Cardiac ventricle fibroblast (primary cell): ENCODE measurements at places on chromosomes 6 and 20. TPM values are rescaled to one million over a fixed set of nuclear protein-coding genes. Genes with fewer than 3 reads are reported as not detected.

CYP21A2 gene
- total RNA-seq = 0.15 TPM in 1 of 2 replicates, not detected in the other

RTN4IP1 gene
- total RNA-seq = 2.4 and 2.8 TPM in 2 replicates

MACROD2 gene
- total RNA-seq = not detected in 2 replicates

SLC35D3 gene
- total RNA-seq = not detected in 2 replicates

SLC2A4RG gene
- total RNA-seq = 39.2 and 69.8 TPM in 2 replicates

TAB2 gene
- 25.6 and 38.9 TPM in 2 replicates for total RNA-seq

MEI4 gene
- total RNA-seq = not detected in 2 replicates

LY6G6D gene
- not detected in 2 replicates for total RNA-seq

FRK gene
- 1.4 and 1.8 TPM in 2 replicates for total RNA-seq

NRM gene
- total RNA-seq = 4.2 and 4.6 TPM in 2 replicates

DAAM2 gene
- total RNA-seq = 12.3 and 15.5 TPM in 2 replicates

MUC22 gene
- not detected in 2 replicates for total RNA-seq

ANGPT4 gene
- total RNA-seq = 0.05 and 0.06 TPM in 2 replicates

ZNF165 gene
- total RNA-seq = 0.05 and 0.31 TPM in 2 replicates

RPS6KA2 gene
- total RNA-seq = 198 and 224 TPM in 2 replicates

UBD gene
- not detected in 2 replicates for total RNA-seq
